ENCODE measurements at places on chromosomes 7 and 10. TPM values are rescaled to one million over a fixed set of nuclear protein-coding genes. Genes with fewer than 3 reads are reported as not detected.

FZD8 gene
- total RNA-seq: 15.1 TPM

CRPPA gene
- total RNA-seq: 1.9 TPM

GRID2IP gene
- total RNA-seq: 1.7 TPM

- H3K36me3 ChIP-seq: no peaks in the 10 kb centered on the region
- H3K27me3 ChIP-seq: no peaks in the 10 kb centered on the region
- H3K4me3 ChIP-seq: no peak overlapping the region
- no peak overlapping the region for H3K27ac ChIP-seq
- no peaks in the 10 kb centered on the region for H3K4me1 ChIP-seq
These were observed 75.5 kb downstream of the KLF6 start for GRCh38 chr10:3709456-3710060.

DNA sequence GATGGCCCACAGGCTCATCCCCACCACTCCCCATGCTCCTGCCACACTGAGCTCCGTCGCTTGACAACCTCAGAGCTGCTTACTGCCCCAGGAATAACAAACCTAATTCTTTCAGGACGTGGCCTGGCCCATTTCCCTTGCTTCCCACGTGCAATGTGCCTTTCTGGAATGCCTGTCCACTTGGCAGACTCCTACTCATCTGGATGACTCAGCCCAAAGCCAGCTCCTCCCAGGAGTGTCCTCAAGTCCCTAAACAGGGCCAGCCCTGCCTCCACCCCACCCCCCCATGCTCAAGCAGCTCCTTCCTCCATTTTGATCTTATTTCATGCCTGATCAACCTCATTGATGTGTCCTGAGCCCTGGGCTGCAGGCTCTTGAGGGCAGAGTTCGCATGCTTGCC lies 164.9 kb upstream of the RNF32 start:
- no peak overlapping the region for H3K27ac ChIP-seq
- no peaks in the 10 kb centered on the region for H3K4me1 ChIP-seq
- DNase-seq: no peak
- H3K4me3 ChIP-seq: no peak overlapping the region
- no peaks in the 10 kb centered on the region for H3K27me3 ChIP-seq

- H3K36me3 ChIP-seq: no peaks in the 10 kb centered on the region
- H3K4me3 ChIP-seq: no peak overlapping the region
- H3K4me1 ChIP-seq: no peaks in the 10 kb centered on the region
- H3K27me3 ChIP-seq: no peaks in the 10 kb centered on the region
- no peak for DNase-seq
- H3K27ac ChIP-seq: no peak overlapping the region
These were observed 8.7 kb downstream of the ZNF365 start for GRCh38 chr10:62382831-62383230.

TSPAN13 gene
- total RNA-seq: 18.7 TPM

COL28A1 gene
- 0.92 TPM for total RNA-seq

GRCh38 chr7:98242934-98243333 lies 9.1 kb downstream of the TECPR1 start:
- no peaks in the 10 kb centered on the region for H3K27me3 ChIP-seq
- H3K4me1 ChIP-seq: no peaks in the 10 kb centered on the region
- peaks cover 3% of the 10 kb centered on the region for H3K36me3 ChIP-seq
- H3K4me3 ChIP-seq: no peak overlapping the region
- no peak overlapping the region for H3K27ac ChIP-seq

ATOH7 gene
- 0.20 TPM for total RNA-seq

DNA sequence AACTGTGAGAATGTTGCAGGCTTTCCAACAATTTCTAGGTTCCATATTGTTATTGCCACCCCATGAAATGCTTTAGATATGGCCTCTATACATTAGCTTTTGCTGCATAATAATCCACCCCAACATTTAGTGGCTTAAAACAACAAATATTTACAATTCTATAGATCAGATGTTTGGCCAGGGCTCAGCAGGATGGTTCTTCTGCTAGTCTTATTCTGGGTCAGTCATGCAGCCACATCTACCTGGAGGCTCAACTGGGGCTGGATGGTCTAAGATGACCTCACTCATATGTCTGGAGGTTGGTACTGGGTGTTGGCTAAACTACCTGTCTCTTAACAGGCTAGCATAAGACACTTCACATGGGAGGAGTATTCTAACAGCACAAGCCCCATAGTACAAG lies 607.3 kb downstream of the LRMDA start:
- H3K27me3 ChIP-seq: no peaks in the 10 kb centered on the region
- H3K27ac ChIP-seq: no peak overlapping the region
- H3K4me3 ChIP-seq: no peak overlapping the region
- H3K36me3 ChIP-seq: peaks cover 4% of the 10 kb centered on the region
- H3K4me1 ChIP-seq: peaks cover 2% of the 10 kb centered on the region

GATA3 gene
- total RNA-seq: 0.31 TPM

GRCh38 chr7:92421676-92422435 lies 25.4 kb upstream of the GATAD1 start:
- H3K27ac ChIP-seq: no peak overlapping the region
- no peaks in the 10 kb centered on the region for H3K27me3 ChIP-seq
- H3K4me3 ChIP-seq: no peak overlapping the region
- H3K4me1 ChIP-seq: no peaks in the 10 kb centered on the region
- H3K36me3 ChIP-seq: no peaks in the 10 kb centered on the region
- DNase-seq: no peak
